ENCODE measurements at places on chromosomes 12 and 14.

- DNase-seq: no peak
Observed at GRCh38 chr14:103155010-103155409, 31.7 kb downstream of the TNFAIP2 start.

GRCh38 chr12:26799741-26800140 is 33.3 kb downstream of the ITPR2 start:
- DNase-seq: peak; percentile 5

GRCh38 chr12:104187446-104188155 is 28.0 kb upstream of the TXNRD1 start:
- DNase-seq: no peak

GRCh38 chr14:53161758-53162435 is 8.8 kb upstream of the DDHD1 start:
- DNase-seq: no peak

DNA sequence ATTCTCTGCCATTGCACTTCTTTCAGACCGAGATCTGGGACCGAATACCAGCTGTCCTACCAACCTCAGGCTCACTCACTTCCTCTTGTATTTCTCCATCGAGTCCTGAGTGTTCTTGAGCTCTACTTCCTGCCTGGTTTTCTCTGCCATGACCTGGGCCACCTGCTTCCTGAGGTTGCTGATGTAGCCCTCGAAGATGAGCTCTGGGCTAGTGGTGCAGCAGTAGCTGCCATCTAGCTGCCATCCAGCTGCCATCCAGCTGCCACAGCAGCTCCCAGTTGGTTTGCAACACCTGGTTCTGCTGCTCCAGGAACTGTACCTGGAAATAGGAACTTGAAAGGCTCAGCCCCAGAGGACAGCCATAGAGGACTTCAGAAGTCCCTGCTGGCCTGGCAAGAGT is 15.0 kb upstream of the KRT73 start:
- no peak for DNase-seq

- no peak for DNase-seq
Observed at GRCh38 chr14:99187858-99188257, 84.1 kb downstream of the BCL11B start.

GRCh38 chr12:115801871-115802270 is 475.6 kb downstream of the MED13L start:
- DNase-seq: no peak

DNA sequence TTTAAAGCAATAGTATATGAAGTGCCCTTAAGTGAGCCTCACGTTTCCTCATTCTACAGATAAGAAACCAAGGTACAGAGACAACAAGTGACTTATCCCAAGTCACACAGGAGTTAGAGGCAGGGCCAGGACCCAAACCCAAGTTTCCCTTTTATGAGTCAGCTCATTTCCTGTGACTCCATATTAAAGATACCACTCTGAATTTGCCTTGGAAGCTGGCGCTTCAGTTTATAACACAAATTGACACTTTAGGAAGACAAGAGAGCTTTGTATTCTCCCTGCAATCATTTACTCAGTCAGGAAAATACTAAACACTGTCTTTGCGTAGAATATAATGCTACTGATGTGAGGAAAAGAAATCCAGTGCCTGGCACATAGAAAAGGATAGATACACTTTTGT is 43.2 kb downstream of the MYBPC1 start:
- no peak for DNase-seq

GRCh38 chr12:56929780-56930179 is 4.4 kb downstream of the SDR9C7 start:
- DNase-seq: no peak

DNA sequence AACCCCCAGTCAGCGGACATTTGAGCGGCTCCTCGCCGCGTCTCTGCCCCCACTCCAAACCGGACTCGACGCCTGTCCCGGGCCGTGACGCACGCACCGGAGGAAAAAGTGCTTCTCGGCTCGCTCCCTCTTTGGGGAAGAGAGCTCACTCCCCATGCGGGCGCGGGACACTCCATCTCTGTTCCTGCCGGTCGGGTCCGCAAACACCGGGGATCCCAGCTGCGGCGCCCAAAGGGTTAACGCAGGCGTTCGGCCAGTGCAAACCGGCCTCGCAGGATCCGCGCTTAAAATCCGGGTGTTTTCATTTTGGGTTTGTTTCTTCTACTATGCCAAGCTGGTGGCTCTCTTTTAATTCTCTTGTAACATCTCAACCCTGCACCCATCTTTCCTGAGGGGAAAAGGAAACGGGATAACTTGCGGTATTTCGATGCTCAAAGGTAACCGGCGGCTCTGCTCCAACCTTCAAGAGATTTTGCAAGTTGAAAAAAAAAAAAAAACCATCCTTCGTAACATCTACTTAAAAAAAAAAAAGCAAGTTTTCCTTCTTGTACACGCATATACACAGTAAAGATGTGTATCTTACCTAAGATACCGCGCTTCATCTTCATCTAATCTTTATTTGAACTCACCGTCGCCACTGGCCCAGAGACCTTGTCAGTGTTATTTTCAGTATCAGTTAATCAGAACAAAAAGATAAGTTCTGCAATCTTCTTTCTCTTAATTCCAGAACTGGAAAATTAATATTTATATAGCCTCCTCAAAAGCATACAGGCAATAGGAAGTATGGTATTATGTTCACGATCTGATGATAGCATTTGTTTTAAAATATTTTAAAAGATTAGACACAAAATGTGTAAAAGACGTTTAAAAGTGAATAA is 1.6 kb upstream of the ATP2B1 start:
- no peak for DNase-seq

- DNase-seq: peak; percentile 20
Observed at GRCh38 chr12:91778091-91778832, 367.4 kb downstream of the BTG1 start.

GRCh38 chr12:97283297-97283696 is 179.3 kb upstream of the RMST start:
- no peak for DNase-seq

DNA sequence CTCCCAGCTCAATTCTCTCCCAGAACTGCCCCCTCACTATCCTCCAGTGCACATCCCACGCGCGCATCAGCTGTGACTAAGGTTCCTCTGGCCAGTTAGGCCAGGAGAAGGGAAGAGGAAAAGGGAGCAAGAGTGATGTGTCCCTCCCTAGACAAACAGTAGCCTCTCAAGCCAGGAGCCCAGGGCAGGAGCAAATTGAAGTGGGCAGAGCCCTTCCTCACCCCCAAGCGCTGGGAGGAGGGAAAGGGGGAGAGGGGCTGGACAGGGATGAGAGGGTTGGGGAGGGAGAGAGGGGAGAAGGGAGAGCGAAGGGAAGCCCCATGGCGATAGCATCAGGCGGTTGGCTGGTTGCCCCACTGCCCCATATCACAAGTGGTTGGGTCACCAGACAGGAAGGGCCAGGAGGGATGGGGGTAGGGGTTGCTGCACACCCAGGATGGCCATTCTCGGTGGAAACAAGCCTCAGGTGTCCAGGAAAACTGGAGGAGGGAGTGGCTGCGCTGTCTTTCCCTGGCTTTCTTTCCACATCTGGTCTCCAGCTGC is 1.1 kb downstream of the CD63 start:
- DNase-seq: no peak

- DNase-seq: no peak
Observed at GRCh38 chr12:55901881-55902490, 25.7 kb downstream of the PYM1 start.

DNA sequence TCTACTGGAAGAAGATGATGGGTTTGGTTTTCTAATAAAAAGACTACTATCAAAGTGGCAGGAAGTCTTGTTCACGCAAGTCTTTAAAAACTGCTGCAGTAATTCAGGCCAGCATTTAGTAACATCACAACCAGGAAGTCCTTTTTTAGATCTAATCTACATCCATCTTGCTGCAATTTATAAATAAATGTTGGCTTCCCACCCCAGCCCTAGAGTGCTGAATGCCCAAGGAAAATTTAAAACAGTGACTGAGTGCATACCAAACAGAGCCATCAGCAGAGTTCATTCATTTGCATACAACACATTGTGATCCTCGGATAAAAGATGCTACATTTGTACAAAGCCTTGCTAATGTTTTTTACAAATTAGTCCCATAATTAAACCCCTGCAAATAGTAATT is 72.1 kb downstream of the PHLDA1 start:
- DNase-seq: no peak

- no peak for DNase-seq
Observed at GRCh38 chr14:77063571-77064171, 34.4 kb upstream of the CIPC start.

DNA sequence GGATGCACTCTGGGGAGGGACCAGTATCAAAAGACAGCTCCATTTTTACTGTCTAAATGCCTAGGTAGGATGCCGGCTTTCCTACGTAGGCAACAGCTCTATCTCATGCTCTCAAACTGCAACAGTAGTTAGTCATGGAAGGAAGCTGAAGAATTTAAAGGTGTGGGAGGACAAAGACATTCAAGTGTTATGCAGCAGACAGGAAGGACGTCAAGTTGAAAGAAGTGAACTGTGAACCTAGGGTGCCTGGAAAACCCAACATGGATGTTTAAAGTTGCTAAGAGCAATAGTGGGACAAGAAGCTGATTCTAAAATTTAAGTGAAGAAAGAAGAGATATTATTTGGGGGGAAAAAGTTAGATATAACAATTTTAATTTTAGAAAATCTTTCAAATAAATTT is 5.9 kb downstream of the SEC23A start:
- DNase-seq: no peak

DNA sequence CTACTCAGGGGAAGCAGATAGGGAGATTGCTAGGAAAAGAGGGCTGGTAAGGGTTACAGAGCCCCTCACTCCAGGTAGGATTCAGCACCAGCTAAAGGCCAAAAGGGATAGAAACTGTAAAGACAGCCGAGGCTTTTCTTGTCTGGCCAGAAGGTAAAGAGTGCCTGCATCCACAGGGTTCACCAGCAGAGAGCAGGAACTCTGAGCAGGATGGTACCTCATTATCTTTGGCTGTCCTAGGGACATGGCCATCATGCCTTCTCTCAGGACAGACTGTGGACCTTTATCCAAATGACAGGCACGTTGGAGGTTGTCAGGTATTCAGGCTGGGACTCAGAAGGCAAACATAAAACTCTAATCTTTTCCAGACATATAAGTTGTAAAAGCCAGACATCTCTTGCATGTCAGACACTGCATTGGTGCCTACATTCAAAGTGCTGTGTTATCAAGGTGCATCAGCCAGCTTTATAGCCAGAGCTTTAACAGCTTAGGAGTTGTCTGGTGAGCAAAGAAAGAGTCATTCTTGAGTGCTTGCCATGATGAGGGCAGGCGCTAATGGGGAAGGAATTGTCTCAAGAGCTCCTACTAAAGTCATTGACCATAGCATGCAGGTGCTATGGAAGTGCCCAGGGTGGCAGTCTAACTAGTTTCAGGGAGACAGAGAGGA is 89.5 kb downstream of the PELI2 start:
- no peak for DNase-seq

GRCh38 chr14:104393898-104394381 is 185.6 kb upstream of the C14orf180 start:
- DNase-seq: peak; percentile 63

DNA sequence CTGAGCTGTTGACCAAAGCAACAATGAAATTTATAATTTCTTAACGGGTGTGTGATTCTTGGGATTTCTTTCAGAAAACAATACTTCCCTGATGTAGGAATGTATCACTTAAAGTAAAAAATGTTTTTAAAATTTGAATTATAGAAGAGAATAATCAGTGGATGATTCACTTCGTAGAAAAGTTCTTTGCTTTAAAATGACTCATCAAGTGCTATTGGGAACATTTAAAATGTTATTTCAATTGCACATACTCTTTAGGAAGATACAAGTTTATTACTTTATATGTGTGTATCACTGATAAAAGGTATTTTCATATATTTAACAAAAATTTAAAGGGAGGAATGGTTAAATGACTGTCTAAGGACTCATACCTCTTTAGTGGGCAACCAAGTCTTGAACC is 155.3 kb downstream of the PDE3A start:
- no peak for DNase-seq

DNA sequence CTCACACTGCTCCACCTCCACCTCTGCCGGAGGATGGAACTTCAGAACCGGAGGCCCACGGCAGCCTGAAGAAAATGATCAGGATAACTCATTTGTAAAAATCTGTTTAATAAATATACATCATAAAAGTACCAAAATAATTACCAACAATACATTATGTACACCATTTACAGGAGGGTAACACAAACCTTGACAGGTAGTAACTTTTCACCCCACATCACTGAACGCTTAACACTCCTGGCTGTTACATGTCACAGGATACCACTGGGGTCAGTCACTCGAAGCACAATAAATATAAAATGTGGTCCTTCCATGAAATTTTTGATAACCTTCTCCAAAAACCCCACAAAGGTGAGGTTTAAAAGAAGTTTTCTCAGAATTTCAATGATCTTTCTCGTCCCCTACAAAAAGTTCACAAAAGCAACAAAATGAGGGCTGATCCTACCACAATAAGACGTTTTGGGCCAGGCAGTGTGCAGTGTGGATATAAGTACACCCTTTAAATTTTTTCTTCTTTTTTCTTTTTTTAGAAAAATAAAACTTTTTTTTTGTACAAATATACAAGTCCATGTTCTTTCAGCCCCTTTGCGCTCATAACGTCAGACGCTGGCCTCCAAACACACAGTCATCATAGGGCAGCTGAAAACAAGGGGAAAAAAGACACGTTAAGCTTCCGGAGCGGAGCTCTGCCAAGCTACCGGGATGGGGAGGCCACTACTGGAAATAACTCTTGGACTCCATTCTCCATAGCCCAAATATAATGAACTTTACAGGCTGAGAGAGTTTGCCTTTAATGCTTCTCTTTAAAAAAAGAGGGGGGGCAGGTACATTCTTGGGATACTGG is 2.9 kb downstream of the NFKBIA start:
- DNase-seq: no peak

GRCh38 chr12:96334502-96334901 is 65.7 kb downstream of the CDK17 start:
- DNase-seq: no peak

DNA sequence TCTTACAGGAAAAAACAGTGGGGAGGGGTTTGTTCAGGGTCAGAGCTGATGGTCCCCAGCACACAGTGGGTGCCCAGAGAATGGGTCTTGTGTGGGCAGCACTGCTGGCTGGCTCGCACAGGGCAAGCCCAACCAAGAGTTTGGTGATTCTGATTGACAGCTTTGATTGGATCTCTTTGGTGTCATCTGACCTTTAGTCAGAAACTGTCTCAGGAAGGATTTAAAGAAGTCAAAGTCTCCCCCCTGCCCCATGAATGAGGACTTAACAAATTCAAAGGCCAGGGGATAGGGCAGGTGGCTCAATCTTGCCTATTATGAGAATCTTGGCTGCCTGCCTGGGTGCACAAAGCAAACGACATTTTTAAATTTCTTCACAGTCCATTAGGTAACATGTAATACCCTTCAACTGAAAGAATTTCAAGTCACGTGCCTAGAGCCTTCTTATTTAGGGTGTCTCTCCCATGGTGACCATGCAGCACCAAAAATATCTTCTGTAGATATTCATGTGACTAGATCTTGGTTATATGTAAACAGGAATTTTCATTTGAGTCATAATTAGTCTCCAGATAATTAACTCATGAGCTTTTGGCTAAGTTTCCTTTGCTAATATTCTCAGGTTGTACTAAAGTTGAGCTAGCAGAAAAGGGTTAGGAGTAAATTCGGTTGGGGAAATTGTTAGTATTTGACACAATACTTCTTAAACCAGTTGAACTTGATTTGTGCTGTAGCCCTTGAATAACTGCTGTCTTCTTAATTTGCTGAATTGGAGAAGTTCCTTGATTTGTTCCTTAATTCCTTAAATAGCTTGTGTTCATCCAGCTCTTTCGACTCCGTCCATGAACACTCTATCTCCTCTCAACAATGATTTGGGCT is 54.5 kb upstream of the HECTD1 start:
- peak; percentile 23 for DNase-seq

Measured in GM06990 (cell line).